ENCODE measurements at places on chromosomes 4 and X.

DNA sequence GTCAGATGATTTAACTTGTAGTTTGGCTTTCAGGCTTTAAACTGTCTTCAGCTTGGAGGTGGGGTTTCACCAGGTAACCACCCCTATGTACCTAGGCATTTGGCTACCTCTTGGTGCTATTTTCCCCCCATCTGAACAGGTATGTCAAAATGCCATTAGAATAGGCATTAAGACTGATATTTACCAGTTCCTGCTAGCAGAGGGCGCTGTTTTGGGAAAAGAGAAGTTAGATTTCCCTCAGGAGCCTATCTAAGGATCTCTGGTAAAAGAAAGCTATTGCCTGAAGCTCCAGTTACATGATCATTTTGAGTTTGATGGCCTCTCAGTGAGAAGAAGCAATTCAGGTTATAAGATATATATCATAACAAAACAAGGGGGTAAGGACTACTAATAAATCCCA is 879.1 kb downstream of the SH3BGRL start:
- no peak for DNase-seq

GRCh38 chr4:166594326-166594946 is 639.9 kb downstream of the SPOCK3 start:
- peak; percentile 44 for DNase-seq

DNA sequence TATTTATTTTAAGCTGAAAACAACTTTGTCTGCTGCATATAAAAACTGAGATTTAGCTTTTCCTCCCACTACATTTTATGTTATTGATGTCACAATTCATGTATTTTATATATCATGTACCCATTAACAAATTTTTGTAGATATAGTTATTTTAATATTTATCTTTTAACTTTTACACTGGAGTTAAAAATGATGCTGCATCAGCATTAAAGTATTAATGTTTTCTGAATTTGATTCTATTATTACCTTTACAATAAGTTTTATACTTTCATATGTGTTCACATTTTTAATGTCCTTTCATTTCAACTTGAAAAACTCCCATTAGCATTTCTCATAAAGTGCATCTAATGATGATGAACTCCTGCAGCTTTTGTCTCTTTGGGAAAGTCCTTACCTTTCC is 72.2 kb downstream of the CWH43 start:
- DNase-seq = no peak

- no peak for DNase-seq
Observed at GRCh38 chrX:133523081-133523487, 107.8 kb upstream of the GPC4 start.

GRCh38 chr4:155984106-155984797 is 30.6 kb upstream of the CTSO start:
- DNase-seq = no peak

DNA sequence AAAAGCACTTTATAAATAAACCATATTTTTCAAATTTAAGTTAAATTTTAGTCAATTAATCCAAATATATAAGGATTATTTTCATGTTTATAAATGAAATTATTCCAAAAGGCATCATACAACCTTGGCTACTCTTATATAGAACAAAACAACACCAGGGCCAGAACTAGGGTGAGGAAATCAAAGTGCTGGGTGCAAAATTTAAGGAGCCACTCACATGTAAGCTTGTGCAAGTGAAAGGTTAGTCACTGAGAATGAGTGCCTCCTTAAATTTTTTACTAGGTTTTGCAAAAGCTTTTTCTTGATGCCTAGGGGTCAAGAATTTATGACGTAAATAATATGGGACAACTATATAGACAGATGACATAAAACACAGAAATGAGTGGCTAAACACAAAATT is 83.4 kb upstream of the COX18 start:
- no peak for DNase-seq
